ENCODE measurements at places on chromosomes 7 and 10. TPM values are rescaled to one million over a fixed set of nuclear protein-coding genes. Genes with fewer than 3 reads are reported as not detected.
A peak's percentile ranks its signal among the peaks of the same experiment; 100 is the strongest.

- no peak for DNase-seq
Observed at GRCh38 chr10:110355141-110355831, 50.6 kb upstream of the SMNDC1 start.

- DNase-seq = no peak
Observed at GRCh38 chr7:137458399-137458798, 114.9 kb upstream of the PTN start.

- DNase-seq = peak; percentile 52
Observed at GRCh38 chr10:75209921-75210281, 695 bp upstream of the VDAC2 start.

- DNase-seq = no peak
Observed at GRCh38 chr7:41391818-41392217, 311.1 kb downstream of the INHBA start.

DNA sequence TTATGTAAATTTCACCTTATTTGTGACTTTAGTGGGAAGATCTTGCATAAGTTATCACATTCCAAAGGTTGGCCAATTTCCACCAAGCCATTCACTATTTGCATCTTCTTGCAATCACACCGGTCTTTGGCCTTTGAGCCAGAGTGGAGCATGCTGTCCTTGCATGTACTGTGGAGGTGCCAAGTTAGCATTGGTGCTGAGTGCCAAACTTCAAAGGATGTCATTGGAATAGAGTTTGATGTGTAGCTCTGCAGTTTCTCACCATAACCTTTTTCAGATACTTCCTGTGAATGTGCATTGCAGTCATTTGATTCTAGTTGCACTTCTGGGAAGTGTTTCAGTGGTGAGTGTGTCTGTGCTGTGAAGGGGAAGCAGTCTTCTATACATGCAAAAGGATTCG is 620.6 kb downstream of the SUGCT start:
- no peak for DNase-seq

DNA sequence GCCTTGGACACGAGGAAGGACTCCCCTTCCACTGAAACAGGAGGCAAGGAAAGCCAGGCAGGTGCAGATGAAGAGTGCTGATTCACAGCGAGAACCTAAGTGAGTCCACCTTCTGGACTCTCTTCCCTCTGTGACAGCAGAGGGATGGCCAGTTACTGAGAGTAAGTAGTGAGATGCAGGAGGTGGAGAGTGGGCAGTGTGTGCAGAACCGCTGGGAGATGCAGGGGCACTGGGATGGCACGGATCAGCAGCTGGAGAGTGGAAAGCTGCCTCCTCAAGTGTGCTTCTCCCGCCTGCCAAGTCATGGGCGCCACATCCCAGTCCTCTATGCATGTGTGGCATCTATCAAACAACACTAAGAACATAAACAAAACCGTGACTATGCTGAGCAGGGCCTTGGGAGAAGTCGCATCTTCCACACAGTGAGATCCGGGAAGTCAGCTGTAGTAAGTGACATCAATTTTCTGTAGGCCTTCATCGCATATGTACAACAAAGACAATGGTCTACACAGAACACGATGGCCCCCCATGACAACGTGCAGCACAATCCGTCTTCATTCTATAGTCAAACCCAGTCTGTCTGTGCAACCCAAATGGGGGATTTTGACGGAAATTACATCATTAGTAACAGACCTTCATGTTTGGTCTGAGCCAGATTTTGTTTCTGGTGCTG is 217.4 kb upstream of the KLF14 start:
- no peak for DNase-seq

DNA sequence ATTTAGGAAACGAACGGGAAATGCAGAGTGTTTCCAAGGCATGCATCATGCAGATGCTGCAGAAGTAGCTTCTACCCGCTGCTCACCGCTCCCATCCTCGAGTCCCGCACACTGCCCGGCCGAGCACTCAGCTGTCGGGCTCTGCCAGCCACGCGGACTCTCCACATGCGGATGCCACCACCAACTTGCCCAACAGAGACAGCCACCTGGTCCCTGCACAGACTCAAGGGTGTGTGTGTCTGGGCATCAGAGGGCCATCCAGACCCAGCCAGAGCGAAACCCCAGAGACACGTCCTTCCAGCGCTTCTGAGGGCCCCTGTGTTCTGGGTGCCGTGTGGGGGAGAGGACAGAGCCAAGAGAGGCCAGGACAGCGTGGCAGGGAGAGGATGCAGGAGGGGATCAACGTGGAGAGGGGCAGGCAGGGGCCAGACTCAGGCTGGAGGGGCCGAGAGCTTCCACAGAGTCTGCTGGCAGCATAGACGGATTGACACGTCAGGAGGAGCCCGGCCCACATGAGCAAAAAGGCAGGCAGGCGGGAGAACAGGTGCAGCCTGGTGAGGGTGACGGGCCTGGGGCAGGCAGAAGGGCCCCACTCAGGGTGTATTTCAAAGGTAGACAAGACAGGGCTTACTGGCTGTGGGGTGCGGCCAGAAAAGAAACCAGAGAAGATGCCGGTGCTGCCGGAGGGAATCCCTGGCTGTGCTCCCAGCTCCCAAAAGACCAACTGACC is 18.3 kb downstream of the GPER1 start:
- DNase-seq = no peak

The NPC1L1 gene
- 46.0 TPM for total RNA-seq

- DNase-seq = no peak
Observed at GRCh38 chr10:34479520-34480179, 335.4 kb downstream of the PARD3 start.

- no peak for DNase-seq
Observed at GRCh38 chr7:93030605-93031225, 87.1 kb downstream of the SAMD9 start.

The ERV3-1 gene
- total RNA-seq = 7.6 TPM

DNA sequence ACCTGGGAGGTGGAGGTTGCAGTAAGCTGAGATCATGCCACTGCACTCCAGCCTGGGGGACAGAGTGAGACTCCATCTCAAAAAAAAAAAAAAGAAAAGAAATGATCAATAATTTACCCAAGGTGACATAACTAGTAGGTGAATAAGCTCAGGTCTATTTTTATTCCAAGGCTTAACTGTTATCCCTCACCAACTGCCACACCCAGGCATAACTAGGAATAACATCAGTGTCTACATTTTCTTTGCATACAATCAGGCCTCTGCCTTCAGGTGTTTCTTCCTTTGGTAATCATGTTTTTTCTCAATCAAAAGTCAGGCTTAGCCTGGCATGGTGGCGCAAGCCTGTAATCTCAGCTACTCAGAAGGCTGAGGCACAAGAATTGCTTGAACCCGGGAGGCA is 26.6 kb downstream of the CPEB3 start:
- no peak for DNase-seq

All from Calu3 (cell line).